ENCODE measurements at places on chromosomes 4 and X.

GRCh38 chrX:49809891-49810632 is 19.0 kb upstream of the PAGE4 start:
- DNase-seq, result no peak

- no peak for DNase-seq
Observed at GRCh38 chr4:78667764-78668163, 108.4 kb upstream of the BMP2K start.

DNA sequence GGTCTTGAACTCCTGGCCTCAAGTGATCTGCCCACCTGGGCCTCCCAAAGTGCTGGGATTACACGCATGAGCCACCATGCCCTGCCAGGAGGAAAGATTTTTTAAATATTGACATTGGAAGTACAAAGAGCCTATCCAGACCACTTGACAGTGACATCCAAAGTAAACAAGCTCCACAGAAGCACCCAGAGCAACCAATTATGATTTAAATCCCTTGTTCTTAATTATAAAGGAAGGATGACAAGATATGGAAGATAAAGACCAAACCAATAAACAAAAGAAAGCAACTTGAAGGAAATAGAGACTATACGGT is 27.7 kb upstream of the RPL34 start:
- DNase-seq, result no peak

- no peak for DNase-seq
Observed at GRCh38 chr4:108115168-108115526, 53.6 kb downstream of the LEF1 start.

GRCh38 chr4:1683736-1684505 is at the start of gene FAM53A:
Gene FAM53A (minus strand): TSS chr4:1684313. CDS start chr4:1668741, 15,572 bp downstream.
- peak; percentile 82 for DNase-seq

Data from HTR-8/SVneo (cell line).